NCI-H1105 treated with DMSO at 0.1 percent for 48 hours (cell line): ENCODE measurements at places on chromosomes 7 and 10.

DNA sequence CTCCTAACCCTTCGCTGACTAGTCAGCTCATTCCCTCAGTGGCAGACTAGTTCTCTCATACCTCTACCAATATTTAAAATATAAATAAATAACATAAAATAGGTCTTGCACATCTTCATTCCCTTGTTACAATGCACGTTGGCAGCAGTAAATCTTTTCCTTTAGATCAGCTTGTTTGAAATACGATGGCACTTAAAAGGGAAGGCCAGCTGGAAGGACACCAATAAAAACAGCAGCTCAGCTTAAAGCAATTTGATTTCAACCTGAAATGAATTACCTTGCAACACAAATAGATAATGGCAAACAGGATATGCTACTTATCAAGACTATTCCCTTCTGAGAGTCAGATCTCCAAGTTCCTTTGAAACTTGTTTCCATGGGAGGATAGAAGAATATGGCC, 321.8 kb downstream of the GFRA1 start:
- DNase-seq: no peak

DNA sequence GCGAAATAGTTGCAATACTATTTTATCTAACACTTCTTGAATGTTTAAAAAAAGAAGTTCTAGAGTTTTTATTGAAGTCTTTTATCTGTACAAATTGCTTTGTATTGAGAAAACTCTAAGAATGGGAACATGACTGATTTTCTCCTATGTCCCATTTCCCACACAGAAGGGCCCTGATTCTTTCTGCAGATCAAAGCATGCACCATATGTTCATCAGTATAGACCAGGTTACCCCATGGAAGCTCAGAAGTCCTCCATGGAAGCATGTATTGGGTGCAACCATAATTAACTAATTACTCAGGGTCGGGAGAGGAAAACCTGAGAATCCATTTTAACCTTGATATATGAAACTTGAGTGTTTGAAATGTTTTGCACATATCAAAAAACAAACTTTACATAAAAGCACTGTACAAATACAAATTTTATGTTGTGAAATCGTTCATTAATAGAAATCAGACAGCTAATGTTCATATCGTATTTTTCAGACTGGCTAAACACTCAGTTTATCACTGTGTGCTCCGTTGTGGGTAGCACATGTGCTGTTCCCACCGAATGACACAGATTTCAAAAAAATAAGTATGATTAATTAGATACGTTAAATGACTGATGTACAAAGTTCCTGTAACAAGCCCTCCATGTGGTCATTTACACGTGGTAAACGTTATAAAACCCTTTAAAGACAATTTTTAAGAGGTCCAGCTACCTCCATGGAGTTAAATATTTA, 71.5 kb downstream of the PTF1A start:
- no peak for DNase-seq

GRCh38 chr10:14438057-14438456, 107.3 kb upstream of the FRMD4A start:
- no peak for DNase-seq

GRCh38 chr7:44385434-44386138, 60.2 kb upstream of the CAMK2B start:
- DNase-seq: no peak

- DNase-seq: no peak
Measured at GRCh38 chr7:2619116-2619515, 12.7 kb upstream of the TTYH3 start.

DNA sequence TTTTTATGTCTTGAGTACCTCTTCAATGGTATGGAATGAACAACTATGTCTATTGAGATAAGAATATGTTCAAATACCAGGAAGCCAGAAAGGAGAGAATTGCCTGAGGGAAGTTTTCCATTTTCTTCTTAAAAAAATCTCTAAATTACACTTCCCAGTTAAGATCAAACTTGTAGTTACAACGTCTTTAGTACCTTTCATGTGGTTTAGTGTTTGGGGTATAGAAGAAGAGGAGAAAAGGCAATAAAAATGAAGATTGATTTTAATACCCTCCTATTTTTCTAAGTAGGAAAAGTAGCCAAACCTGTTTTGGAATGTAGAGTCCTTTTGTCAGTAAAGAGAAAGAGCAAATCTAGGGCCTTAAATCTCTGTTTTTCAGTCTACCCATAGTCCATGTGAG, 470.0 kb upstream of the SEMA3A start:
- DNase-seq: no peak

- no peak for DNase-seq
Measured at GRCh38 chr10:77188521-77188920, 449.1 kb downstream of the KCNMA1 start.

DNA sequence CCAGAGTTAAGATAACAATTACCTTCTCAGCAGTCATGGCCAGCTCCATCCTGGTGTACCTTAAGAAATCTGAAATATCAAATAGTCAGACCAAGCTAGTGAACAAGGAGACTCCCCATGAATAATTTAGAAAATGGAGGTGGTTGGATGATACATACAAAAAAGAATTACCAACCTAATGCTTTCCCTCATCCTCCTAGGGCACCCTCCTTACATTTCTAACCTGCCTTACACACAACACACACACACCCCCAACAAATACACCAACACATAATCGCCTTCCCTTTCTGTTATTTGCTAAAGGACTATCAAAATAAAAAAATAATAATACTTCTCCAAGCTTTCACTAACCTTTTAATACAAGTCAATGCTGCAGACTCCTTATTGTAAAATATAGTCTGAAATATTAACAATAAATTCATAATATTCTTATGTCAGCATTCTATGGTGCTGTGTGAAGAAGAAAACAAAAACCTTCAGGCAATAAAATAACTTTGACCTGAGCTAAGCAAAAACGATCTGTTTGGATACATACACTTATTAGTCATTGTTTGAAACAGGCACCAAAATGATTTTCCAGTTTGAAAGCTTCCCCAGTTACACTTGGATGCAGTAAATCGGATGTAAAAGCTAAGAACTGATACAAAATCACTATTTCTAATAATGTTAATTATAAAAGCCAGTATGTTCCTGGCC, 3.4 kb downstream of the TWIST1 start:
- no peak for DNase-seq
